ENCODE measurements at places on chromosomes 3 and 15.

- DNase-seq = no peak
These were observed 2.8 kb upstream of the GLB1 start for GRCh38 chr3:33099701-33100100.

DNA sequence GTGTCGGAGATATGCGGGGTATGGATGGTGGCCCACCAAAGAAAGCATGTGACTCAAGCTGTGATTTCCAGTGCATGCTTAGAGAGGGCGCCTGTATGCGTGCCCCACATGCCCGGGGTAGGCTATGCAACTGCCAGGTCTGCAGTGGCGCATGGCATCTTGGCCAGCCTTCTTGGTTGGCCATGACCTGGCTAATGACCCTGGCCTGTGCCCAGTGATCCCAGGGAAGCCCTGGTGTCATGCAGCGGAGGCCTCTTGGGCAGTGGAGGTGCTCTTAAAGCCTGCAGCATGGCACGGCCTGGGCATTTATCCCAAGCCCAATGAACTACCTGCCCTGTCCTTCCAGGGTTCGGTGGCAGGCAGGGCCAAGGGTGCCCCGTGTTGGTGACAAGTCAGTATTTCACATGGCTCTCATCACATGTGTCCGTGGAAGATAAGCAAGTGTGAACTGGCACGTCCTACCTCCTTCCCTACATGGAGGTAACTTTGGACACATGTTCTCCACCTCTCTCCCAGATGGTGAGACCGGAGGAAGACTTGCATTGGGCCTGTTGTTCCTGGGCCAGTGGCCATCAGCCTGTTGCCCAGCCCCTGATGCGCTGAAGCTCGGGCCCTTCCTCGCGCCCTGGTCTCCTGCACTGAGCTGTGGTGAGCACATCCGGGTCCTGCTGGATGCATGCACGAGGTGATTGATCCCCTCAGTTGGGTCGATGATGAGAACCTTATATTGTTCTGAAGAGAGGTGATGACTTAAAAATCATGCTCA is 192.0 kb downstream of the UBE3A start:
- DNase-seq = no peak

GRCh38 chr3:189808246-189809007 is 177.2 kb downstream of the TP63 start:
- DNase-seq = no peak

DNA sequence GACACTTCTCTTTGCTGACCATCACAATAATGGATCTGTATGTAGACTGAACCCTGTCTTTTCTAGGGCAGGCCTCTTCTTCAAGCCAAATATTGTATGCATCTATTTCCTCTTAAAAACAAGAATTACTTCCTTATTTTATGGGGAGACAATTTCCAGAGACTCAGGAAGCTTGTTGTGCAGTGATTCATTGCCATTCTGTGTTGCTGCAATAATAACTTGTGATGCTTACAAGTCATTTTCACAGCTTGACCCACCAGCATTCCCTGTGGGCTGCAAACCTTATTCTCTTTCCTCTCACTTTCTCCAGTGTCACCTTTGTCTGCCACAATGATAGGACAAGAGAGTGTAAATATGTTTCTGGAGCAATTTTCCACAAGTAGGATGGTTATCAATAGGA is 276.7 kb upstream of the SGO1 start:
- peak; percentile 1 for DNase-seq

GRCh38 chr15:74540161-74540760 is 759 bp upstream of the ARID3B start:
- peak; percentile 57 for DNase-seq

- no peak for DNase-seq
These were observed 64.9 kb upstream of the PIK3R4 start for GRCh38 chr3:130811557-130811956.

GRCh38 chr15:51982013-51982769 is 10.6 kb upstream of the LEO1 start:
- DNase-seq = peak; percentile 87

DNA sequence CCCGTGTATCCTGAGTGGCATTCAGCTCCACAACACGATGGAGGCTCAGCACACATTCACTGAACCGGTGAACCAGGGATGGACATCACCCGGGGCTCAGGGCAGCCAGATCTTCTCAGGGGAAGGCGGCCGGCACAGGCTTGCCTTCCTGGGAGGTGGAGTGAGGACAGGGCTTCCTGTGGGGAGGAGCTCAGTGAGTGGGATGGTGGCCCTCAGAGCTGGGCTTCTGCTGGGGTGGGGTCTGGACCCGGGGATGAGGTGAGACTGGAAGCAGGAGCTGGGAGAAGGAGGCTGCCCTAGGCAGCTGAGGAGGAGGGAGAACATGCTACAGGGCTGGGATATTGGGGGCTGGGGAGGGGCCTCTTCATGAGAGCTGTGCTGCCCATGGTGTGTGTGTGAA is 58.5 kb upstream of the PRR23E start:
- DNase-seq = no peak

GRCh38 chr3:124424396-124424795 is 305.9 kb upstream of the UMPS start:
- no peak for DNase-seq

GRCh38 chr3:135918600-135918999 is 46.9 kb upstream of the PPP2R3A start:
- DNase-seq = peak; percentile 69

DNA sequence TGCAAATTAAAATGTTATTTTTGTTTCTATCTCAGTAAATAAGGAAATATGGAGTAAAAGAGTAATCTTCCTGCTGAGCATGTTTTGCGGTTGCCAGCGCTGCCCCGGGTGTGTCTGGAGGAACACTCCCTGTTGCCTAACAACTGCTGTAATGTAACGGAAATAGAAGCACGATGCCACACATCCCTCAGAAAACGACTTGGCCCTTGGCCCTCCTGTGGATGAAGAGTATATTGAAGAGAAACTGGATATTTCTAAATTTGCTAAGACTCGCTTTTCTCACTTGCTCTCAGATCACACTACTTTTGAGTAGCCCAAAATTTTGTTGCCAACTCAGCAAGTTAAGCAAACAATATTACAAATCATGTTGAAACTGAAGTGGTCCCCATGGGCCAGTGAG is 18.9 kb downstream of the CX3CR1 start:
- DNase-seq = peak; percentile 92
